Caki2 (cell line): ENCODE measurements at places on chromosomes 2 and 18.

DNA sequence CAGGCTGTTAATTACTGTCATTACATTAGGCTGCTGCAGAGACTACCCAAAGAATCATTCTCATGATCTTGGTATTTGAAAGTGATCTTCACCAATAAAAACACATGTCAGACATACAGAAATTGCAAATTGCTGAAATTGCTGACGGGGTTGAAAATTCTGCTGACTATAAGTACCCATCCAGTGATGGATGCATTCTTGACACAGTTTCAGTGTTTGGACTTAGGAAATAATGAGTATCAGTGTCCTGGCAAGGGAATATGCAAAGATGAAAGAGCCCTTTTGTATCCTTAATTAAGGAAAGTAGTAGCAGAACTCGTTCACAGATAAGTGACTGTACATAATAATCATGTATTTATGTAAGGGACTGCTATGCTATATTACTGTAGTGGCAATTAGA lies 221.1 kb upstream of the ATP5MC3 start:
- DNase-seq: no peak

- no peak for DNase-seq
Observed at GRCh38 chr18:23302851-23303527, 150.1 kb upstream of the RIOK3 start.

DNA sequence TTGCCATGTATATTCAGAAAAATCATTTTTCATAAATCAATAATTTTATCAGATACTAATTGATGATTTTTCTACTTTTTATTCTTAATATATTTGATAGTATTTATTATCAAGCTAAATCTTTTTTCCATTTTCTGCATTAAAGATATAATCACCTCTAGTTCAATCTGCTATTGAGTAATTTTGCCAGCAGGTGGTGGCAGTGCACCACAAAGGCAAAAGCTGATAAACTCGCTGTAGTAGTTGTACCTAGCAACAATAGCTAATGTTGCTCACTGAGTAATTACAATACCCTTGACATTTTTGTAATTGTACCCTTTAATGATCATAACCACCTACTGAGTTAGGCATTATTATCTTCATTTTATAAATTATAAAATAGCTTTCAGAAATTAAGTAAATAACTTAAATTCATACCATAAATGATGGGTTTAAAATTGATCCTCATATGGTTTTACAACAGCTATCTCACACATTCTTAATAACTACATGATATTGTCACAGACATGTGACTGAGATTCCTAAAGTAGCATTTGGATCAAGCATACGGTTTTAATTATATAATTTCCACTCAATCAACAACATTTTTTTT lies 52.0 kb upstream of the CALCRL start:
- peak; percentile 26 for DNase-seq

GRCh38 chr2:137261881-137262585 lies 496.7 kb downstream of the THSD7B start:
- no peak for DNase-seq

DNA sequence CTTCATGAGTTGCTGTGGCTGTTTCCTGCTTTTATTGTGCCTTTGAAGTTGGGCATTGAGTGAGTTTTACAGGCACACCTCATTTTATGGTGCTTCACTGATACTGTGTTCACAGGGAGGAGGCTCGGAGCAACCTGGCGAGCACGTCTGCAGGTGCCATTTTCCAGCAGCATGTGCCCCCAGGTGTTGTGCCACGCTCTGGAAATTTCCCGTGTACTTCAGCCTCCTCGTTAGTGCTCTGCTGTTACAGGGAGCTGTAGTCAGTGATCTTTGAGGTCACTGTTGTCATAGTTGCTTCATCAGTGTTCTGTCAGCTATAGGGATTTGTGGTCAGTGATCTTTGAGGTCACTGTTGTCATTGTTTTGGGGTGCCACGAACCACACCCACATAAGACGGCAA lies 20.1 kb downstream of the CTDP1 start:
- DNase-seq: no peak

GRCh38 chr2:231600619-231601355 lies 8.1 kb downstream of the TEX44 start:
- DNase-seq: no peak

DNA sequence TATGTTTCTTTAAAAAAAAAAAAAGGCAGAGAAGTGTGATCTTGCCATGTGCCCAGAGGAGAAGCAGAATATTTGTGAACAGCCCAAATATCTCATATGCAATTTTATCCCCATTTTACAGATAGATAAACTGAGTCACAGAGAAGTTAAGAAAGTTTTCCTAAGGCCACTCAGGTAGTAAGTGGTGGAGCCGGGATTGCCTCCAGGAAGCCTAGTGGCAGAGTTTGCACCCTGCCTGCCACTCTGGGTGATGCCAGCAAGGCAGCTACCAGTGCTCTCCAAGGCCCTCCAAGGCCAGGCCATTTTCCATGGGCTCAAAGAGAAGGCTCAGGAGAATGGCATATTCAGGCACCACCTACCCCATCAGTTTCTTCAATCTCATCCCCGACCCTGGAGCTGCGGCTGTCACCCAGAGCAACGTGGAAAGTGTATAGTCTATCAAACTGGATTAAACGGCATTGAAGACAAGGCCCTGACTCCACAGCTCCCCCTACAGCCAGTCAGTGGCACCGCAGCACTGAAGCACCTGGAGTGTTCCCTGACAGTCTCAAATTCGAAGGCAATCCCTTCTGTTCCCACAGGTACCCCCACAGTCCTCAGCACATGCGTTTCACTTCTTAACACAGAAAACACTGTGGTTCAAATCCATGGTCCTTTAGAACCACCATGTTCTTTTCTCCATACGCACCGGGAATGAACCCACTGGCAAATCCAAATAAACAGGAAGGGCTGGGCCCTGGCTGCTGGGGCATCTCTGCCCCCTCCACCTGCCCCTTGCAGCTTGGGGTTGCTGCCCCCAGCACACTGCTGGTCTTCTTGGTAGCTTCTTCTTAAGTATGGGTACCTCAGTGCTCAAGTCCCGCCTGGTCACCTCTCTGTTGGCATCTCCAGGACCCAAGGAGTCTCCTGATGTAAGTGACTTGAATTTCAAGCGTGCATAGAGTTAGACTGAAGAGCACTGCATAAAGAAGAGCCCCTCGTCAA lies 175.3 kb downstream of the INHBB start:
- peak; percentile 29 for DNase-seq

DNA sequence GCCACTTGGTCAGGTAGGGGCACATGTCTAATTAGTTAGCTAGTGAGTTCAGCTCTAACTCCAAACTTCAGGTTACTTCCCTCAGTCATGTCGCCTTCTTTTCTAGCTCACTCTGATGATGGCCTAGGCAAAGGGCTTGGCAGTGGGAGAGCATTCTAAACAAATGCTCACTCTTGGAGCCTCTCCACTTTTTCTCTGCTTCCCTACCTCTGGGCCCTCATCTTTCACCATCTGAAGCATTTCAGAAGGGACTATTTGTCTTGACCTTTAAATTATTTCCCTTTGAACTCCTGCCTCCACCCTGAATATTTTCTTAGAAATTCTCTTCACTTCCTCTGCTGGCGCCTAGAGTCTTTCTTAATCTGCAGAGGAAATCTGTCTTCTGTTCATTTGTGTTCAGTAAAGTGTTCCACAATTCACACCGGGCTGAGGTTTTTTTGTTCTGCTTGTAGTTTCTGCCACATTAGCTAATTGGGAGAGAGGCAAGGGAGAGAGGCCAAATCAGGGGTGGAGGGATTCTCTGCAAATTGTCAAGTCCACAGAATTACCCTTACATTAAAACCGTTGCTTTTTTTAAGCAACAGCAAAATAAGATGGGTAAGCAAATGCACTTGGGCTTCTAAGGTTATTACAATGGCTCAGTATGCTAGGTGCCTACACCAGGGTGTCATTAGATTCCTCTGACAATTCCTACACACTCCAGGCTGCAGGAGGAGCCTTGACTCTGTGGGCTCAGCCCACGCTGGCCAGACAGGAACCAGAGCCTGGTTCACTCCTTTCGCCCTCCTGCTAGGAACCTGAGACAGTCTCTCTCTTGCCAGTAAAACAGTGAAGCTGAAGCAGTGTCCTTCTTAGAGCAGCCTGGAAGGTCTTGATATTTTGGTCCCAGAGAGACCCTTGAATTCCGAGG lies 5.5 kb downstream of the MSGN1 start:
- no peak for DNase-seq

DNA sequence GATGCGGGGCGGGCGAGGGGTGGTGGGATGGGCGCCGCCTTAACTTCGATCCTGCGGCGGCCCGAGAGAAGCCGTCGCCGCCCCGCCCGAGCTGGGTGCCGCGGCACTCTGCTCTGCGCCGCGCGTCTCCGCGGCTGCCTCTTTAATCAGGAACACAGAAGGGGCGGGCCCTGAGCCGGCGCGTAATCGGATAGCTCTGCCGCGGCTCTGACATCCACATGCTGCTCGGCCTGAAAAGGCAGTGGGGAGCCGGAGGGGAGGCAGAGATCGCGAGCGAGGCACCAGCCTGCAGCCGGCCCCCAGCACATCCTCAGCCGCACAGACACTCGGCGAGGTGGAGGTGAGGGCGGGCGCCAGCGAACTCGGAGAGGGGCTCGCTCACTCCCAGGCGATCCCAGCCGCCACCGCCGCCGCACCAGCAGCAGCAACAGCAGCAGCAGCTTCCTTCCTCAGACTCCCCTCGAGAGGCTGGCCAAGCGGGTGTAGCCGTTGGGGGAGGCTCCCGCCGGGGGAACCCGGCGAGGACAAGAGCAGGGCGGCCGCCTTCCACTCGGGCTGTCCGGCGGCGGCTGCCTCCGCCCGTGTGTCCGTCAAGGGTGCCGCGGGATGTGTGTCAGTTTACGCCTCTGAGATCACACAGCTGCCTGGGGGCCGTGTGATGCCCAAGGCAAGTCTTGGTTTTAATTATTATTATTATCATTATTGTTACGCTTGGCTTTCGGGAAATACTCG lies at the start of gene NRP2:
NRP2 (plus strand) TSS at position 263 of the 732 bp plus-strand sequence. CDS start 790 bp downstream, outside the sequence.
- peak; percentile 86 for DNase-seq

- no peak for DNase-seq
Observed at GRCh38 chr2:130186391-130186790, 4.3 kb downstream of the MZT2B start.

- DNase-seq: no peak
Observed at GRCh38 chr18:25399554-25399953, 47.6 kb upstream of the ZNF521 start.

DNA sequence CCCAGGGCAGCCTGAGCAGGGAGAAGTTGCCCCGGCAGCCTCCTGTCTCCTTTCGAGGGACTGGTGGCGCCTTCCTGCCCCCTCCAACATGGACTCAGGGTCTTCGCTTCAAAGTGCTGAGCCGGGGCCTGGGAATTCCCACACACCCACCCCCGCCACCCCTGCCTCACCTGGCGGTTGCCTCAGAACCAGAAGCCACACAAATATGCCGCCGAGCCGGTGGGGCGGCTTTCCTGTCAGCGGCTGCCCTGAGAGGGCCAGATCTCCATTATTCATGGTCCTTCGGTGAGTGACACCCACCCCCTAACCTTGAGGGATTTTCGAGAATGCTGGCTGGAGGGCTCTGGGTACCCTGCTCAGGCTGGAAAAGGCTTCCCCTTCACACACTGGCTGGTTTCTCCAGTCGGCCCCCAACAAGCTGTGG lies 71.7 kb downstream of the SMAD7 start:
- no peak for DNase-seq

DNA sequence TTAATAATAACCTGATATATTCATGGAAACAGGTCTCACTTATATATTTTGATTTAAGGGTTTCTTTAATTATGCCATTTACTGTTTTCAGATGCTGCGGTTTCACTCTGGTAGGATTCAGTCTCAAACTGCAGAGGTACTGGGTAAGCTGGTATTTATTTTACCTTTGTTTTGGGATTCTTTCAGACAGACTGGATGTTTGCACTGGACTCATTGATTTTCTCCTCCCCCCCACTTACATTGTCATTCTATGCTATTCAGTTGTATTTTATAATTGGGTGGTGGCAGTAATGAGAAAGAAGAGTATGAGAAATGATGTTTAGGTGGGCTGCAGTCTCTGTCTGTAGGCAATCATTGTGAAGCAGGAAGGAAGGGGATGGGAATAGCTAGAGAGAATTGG lies 155.6 kb downstream of the AQP4 start:
- no peak for DNase-seq

DNA sequence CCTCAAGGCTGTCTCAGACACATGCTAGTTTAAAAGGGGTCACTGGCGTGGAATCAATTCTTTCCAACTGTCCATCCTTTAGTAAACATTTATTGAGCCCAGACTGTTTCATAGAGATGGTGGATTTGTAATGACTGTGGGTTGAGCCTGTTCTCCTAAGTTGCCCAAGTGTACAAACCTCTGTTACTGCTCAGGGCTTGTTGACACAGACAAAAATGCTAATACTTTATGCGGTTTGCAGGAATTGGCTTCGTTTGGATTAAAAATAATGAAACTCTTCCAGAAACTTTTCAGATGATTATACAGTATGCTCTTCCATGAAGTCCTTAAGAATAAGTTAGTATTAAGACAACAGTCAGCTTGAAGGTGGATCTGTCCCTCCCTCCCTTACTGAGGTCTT lies 83.6 kb upstream of the MGAT5 start:
- no peak for DNase-seq

DNA sequence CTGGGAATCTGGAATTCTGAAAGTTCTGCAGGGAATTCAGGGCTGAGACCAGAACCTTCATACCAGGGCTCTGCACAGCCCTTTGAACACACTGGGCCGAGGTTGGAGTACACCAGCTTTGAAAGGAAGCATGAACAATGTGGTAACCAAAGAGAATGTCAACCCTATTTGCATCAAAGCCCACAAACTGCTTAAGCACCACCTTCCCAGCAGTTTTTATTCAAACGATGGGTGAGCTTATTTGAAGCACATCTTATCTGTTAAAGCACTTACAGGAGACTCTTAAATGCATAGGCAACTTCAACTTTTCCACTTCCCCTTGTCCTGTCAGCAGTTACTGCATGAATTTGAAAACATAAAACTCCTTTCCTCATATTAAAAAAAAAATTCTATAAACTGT lies 96.6 kb downstream of the TXNL1 start:
- DNase-seq: no peak

DNA sequence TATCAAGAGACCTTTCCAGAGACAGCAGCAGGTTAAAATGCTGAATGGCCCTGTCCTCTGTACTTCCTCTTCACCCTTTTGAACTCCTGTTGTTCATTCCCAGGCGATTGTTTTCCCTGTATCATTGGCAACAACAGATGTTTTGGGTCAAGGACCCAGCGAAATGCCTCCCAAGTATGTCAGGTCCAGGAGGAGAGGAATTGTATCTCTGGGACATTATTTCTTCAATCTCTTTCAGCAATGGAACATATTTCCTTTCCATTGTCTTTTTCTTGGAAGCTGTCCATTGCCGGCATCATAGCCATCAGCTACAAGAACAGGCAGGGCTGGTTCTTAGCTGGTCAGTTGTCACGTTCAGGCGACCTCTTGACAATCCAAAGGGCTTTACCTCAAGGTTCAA lies 76.2 kb downstream of the NRP2 start:
- no peak for DNase-seq
